COR-L47 (cell line): ENCODE measurements at places on chromosomes 16 and 17.
A peak's percentile ranks its signal among the peaks of the same experiment; 100 is the strongest.

- no peak for DNase-seq
Observed at GRCh38 chr17:79792341-79792871, 4.5 kb downstream of the CBX8 start.

GRCh38 chr17:19645734-19646201, 2.8 kb upstream of the ALDH3A2 start:
- no peak for DNase-seq

DNA sequence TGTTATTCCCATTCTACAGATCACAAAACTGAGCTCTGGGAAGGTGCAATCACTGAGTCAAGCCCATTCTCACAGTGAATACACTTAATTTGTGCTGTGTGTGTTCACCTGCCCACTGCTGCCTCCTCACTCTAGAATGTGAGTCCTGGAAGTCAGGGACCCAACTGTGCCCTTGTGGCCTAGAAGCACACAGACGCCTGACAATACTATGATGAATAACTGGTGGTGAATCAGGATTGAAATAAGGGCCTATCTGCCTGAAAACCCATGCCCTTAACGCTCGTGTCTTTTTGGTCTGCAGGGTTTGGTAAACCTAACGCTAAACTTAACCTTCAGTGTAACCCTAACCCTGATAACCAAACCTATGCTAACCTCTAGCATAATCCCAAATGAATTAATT, 80.3 kb downstream of the ZNF423 start:
- DNase-seq: no peak

DNA sequence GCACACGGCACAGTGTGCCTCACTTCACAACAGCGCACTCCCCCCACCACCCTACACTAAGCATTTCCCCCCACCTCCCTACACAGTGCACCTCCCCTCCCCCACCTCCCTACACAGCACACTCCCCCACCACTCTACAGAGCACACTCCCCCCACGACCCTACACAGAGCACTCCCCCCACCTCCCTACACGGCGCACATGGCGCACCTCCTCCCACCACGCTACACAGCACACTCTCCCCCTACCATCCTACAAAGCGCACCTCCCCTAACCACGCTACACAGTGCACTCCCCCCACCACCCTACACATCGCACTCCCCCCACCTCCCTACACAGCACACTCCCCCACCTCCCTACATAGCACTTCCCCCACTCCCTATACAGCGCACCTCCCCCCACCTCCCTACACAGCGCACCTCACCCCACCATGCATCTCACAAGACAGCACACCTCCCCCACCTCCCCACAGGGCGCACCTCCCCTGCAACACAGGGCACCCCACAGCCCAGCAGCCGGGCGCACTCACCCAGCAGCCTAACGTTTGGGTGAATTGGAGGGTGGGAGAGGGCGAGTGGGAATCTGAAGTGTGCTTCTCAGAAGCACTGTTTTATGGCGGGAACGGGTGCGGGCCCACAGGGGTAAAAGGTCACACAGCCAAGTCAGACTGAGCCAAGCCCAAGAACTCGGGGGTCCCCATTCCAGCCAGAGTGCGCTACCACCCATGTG, 10.3 kb downstream of the KNOP1 start:
- DNase-seq: no peak

- no peak for DNase-seq
Observed at GRCh38 chr17:61499632-61500031, 47.4 kb downstream of the TBX4 start.

DNA sequence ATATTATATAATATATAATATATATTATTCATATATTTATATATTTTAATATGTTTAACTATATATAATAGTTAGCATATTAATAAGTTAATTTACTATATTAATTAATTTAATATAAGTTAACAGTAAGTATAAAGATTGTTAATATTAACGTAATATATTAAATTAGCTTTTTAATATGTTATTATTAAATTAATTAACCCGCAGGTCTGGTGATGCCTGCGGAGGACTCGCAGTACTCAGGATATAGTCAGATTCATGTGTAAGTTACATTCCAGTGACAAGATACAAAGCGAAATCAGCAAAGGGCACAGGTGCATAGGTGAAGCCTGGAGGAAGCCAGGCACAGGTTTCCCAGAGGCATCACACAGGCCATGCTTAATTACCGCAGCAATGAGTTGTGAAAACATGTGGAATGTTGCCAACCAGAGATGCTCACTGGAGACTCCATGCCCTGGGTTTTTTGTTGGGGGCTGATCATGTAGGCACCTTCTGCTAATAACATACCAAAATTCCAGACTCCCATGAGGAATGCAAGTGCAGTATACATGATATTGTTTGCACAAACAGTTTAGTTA, 130.4 kb upstream of the MPHOSPH6 start:
- no peak for DNase-seq

DNA sequence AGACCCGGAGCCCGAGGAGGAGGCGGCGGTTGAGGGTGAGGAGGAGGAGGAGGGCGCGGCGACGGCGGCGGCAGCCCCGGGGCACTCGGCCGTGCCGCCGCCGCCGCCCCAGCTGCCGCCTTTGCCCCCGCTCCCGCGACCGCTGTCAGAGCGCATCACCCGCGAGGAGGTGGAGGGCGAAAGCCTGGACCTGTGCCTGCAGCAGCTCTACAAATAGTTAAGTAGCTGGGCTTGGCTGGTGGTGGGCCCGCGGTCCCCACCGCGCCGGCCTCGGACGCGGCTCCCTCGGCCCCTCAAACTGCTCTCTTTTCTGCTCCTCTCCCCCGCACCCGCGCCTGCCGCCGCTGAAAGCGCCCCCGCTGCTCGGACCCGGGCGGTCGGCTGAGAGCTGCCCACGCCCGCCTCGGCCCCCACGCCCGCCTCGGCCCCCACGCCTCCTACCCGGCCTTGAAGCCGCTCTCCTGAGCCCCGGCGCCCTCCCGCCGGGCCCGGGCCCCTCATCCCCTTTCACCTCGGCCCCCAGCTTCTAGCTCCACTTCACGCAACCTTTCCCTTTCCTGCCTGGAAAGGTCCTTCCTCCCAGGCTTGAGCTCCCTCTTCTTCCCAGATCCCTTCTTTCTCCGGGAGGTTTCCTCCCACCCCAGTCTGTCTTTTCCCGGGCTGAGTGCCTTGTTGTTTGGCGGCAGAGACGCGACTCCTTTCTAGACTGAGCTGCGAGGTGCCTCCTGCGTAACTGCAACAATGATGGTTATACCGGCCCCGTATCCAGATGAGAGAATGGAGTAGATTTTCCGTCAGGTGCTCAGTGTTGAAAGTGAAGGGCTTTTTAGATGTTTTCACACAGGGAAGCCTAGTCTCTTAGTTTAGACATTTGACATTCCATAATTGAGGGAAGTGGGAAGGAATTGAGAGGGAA, 850 bp downstream of the PPM1E start:
- DNase-seq: peak; percentile 15

GRCh38 chr17:8392674-8393469, 4.8 kb downstream of the RNF222 start:
- no peak for DNase-seq

DNA sequence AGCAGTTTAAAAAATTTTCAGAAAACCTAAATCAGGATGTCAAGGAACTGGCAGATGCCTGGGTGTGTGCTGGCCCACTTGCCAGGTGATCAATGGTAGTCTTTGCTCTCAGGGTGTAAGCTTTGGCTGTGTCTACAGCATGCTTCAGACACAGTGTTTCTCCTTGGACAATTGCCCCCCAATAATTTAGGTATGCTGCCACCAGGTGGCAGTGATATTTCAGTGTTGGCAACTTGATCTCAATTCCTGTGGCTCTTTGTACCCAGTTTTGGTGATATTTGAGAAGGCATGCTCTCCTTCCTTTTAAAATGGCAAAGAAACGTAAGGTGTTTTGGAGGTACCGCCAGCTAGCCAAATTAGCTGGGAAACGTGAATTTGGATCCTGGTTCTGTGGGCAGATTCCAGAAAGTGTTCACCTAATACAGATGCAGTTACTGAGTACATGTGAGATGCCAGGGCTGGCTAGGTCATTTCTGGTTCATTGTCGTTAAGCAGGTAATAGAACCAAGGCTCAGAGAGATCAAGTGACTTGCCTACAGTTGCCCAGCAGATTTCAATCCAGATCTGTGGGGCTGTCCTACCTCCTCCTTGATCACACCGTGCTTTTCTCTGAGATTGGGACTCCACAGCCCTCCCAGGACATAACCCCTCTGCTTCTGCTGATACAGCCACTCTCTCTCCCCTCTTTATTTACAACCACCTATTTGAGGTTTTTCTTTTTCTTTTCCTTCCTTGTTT, 155.6 kb upstream of the PLCG2 start:
- DNase-seq: peak; percentile 63

- DNase-seq: peak; percentile 41
Observed at GRCh38 chr17:75011401-75012095, 922 bp upstream of the MRPL58 start.

- DNase-seq: peak; percentile 77
Observed at GRCh38 chr16:83813823-83814658, 6.3 kb downstream of the HSBP1 start.

- no peak for DNase-seq
Observed at GRCh38 chr17:74280093-74280513, 6.1 kb downstream of the DNAI2 start.

DNA sequence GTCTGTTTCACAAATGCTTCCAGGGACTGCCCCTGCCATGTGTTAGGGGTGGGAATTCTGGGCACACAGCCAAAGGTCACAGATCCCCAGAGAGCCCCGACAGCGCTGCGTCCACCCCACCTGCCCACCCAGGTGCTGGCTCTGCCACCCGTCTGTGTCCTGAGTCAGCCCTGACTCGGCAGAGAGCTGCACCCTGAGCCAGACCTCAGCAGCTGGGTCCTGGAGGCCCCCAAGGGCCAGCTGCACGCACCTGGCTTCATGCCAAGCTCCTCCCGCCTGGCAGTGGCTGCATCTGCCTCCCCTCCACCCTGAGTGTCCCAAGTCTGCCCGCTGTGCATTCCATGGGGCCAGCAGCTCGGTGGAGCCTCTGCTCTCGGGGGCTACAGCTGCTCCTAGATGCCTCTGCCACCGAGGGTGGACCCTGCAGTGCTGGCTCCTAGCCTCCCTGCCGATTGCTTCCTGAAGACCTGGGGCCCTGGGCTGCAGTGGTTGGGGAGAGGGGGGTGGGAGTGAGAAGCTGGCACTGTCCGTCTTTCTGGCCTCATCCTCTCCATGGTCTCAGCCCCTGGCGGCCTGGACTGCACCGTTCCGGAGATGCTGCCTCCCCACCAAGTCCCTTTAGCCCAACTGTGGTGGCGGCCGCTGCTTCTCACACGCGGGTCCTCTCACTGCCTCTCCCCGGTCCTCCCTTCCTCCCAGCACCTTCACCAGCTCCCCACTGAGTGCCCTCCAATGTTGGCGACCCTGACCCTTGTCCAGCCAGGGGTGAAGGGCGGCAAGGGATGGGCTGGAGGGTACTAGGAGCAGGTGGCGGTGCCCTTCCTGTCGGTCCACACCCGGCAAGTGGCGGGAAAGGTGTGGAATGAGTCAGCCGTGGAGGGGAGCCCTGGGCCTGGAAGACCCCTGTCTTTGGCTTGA, 3.0 kb downstream of the SECTM1 start:
- DNase-seq: peak; percentile 93

DNA sequence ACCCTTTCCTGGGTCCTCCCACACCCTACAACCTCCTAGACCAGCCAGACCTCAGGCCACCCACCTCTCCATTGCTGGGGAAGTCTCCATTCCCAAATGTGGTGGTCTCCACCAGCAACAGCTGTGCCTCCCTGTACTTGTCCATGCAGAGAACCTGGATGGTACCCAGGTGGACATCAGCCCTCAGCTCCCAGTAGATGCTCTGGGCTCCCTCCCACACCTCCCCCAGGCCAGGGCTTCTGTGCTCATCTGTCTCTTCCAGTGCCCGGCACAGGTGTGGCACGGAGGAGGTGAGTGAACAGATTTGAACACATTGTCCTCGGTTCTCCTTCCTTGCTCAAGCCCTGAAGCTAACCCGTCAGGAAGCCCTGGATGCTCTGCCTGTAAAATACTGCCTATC, 34.6 kb downstream of the LGALS9 start:
- no peak for DNase-seq

GRCh38 chr17:36674278-36674650, 72.9 kb downstream of the MRM1 start:
- no peak for DNase-seq

DNA sequence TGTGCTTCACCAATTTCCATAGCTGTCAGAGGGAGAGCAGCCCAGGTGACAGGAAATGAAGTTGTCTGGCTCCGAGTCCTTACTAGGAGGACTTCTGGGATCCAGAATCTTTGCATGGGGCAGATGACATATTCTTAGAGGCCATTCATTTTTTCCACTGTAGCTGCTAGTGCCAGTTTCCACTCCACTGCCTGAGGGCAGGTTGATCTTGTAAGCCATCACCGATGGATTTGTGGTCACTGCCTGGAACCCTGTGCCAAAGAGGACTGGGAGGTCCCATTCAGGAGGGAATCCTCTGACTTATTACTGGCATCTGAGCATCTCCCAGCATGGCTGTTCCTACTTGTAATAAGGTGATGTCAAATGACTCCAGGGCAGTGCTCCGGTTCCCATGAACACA, 144.1 kb upstream of the KCNJ18 start:
- no peak for DNase-seq

GRCh38 chr17:80774146-80774545, 217.5 kb upstream of the CHMP6 start:
- no peak for DNase-seq

- no peak for DNase-seq
Observed at GRCh38 chr16:19083670-19084069, 16.3 kb downstream of the COQ7 start.

GRCh38 chr17:2931876-2932275, 131.5 kb downstream of the OR1D5 start:
- no peak for DNase-seq

GRCh38 chr17:39352986-39353385, 48.4 kb downstream of the FBXL20 start:
- no peak for DNase-seq

DNA sequence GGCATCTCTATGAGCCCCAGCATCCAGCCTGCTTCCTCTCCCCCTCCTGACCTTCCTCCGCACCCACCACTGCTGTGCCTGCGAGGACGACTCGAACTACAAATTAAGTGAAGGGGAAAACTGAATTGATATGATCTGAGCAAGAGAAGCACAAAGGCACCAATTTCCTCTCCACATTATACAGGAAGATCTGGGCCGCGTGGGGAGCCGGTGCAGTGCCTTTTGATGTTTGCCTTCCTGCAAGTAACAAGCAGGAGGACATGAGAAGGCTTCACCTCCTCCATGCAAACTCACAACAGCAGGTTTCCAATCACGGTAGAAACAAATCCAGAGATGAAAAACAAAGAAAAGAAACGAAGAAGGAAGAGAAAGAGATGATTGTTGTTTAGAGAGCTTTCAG, 57.8 kb upstream of the MMP2 start:
- DNase-seq: no peak

GRCh38 chr17:42682722-42683403, 532 bp downstream of the CNTNAP1 start:
- no peak for DNase-seq

DNA sequence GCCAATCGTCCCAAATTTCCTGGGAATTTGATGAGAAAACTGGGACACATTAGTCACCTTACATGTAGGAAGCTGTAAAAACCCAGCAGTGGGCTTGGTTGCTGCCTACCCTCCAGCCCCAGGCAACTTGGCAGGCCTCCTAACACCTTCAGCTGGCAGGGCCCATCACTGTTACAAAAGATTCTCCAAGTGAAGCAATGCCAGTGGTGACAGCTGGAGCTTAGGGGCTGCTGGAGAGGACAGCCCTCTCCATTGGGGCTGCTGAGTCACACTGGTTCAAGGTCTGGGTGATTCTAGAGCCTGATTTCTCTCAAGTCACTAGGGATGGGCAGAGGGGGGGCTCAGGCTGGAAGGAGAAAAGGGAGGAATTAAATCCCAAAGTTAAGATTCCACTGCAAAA, 180.6 kb downstream of the COPRS start:
- DNase-seq: no peak

- DNase-seq: no peak
Observed at GRCh38 chr16:51881731-51882130, 665.2 kb downstream of the TOX3 start.
